ENCODE measurements at places on chromosomes 11 and 22.
A peak's percentile ranks its signal among the peaks of the same experiment; 100 is the strongest.

GRCh38 chr11:63448646-63449045 lies 42.3 kb downstream of the PLAAT5 start:
- no peak for DNase-seq

DNA sequence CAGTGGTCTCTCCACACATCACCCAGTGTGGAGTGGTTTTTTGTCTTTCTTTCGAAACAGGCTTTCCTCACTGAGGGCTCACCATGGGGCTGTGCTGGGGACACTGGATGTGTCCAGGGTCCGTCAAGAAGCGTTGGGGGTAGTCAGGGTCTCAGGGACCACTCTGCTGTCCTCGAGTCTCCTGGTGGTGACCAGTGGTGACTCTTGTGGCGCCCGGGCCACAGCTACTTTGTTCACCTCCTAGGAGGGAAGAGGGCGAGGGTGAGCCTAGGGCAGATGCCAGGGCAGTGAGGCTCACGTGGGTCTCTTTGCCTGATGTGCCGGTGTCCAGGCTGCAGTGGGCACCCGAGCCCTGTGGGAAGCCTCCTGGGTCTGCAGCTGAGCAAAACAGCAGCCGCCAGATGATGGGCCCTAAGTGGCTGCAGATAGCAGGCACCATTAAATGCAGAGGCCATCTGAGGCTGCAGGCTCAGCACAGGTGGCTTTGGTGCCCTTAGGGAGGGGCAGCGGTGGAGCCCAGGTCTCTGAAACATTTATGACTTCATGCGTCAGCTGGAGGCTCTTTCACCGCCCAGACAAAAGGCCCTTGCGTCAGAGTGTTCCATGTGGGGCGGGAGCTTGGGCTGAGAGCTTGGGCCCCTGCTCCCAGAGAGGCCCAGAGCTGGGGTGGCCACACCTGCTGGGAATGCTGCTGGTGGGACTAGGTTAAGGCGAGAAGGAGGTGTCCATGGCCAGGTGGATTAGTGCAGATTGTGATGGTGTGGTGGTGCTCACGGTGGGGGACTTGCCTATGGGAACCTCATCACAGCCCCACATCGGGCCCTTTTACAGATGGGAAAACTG lies 29.5 kb downstream of the KCNQ1 start:
- DNase-seq, result no peak

- no peak for DNase-seq
These were observed 4.1 kb upstream of the HBG2 start for GRCh38 chr11:5258543-5259262.

DNA sequence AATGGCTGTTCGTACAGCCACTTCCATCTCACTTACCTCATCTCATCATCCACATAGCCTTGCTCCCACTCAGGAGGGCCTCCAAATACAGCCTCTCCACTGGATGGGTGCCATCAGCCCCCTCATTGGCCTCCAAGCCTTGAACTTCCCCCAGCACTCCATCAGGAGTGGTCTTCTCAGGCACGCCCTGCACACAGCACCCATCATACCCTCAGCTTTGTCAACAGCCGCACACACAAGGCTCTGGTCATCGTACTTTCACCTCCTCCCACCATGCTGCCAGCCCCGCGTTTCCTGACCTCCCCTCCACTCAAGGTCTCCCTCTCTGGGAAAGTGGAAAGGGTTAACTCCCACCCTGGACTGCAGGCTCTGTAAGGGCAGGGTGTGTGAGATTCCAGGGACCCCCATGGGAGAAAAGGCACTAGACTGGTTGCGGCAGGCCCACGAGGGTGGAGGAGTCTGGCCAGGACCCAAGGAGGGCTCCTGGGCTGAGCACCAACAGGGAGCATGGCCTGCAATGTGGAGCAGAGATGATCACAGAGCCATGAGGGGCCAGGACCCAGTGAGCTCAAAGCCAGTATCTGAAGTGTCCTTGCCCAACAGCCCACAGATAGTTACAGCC lies 21.0 kb upstream of the SCARF2 start:
- DNase-seq, result no peak

GRCh38 chr11:132881622-132882021 lies 650.7 kb downstream of the OPCML start:
- no peak for DNase-seq

GRCh38 chr11:26578998-26579661 lies 7.1 kb upstream of the MUC15 start:
- no peak for DNase-seq

DNA sequence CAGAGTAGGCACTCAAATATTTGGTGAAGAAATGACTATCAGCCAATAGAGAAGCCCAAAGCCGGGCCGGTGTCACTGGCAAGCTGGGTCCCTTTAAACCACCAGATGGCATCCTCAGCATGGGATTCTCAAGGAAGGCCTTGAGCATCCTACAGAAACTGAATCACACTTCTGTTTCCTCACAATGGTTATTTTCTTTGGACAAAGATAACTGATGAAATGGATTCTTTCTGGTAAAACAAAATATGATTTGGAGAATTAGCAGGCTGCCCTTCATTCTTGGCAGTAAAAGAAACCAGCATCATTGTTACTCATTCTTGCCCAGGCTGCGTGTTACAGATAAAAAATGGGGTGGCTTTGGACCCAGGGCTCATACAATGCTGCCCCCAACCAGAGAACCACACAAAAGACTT lies 30.3 kb upstream of the ASPHD2 start:
- DNase-seq, result peak; percentile 43
